T-cell (primary cell): ENCODE measurements at places on chromosomes 5 and 9. TPM values are rescaled to one million over a fixed set of nuclear protein-coding genes. Genes with fewer than 3 reads are reported as not detected.

DNA sequence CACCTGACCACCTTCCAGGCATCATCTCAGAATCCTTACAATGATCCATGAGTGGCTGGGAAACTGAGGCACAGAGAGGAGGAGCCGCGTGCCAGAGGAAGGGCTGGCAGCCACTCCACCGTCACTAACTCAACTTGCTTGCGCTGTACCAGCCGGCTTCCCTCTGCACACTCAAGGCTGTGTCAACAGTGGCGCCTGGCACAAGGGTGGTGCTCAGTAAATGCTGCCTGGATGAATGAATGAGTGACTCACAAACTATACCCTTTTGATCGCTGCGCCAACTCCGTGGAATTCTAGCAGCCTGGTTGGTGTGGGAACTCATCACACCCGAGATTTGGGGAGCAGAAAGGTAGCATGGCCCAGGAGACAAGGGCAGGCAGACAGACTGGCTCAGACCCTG lies 21.9 kb downstream of the PRRX2 start:
- DNase-seq, result no peak

Gene NTNG2
- 4.8 TPM for total RNA-seq

DNA sequence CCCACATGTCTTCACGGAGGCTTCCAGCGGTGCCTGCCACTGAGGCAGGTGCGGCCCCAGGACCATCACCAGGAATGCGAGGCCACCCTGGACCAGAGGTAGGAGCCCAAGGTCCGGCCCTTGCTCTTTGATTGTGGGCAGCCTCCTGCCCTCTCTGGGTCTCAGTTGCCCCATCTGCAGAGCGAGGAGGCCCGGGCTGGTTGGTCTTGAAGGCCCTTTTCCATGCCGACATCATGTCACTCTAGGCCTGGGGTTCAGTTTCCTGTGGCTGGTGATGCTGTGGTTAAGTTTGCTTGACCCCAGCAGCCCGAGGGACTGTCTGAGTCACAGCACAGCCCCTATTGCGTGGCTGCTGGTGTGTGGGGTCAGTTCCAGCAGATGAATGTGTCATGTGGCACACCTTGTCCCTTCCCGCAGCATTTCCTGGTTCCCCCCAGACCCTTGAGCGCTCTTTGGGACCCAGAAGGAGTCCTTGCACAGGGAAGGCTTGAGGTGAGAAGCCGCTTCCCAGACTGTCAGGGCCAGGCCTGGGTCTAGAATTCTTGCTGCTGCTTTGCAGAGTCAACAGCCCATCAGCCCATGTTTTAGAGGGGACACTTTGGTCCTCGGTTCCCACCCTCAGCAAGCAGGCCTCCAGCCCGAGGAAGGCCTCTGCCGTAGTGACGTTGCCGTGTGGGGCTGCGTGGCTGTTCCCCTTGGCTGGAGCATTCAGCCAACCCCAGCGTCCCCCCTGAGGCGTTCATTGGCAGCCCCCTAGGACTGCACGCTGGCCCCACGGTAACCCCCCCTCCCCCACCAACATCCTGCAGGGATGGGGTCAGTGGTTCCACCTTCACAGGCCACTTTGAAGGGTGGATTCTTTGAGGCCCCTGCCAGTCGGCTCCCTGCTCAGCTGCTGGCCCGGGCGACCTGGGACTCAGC lies 31.0 kb upstream of the HMCN2 start:
- no peak for DNase-seq

Gene PRRC1
- total RNA-seq, result 47.7 TPM

GRCh38 chr9:77832639-77833038 lies 184.5 kb upstream of the GNA14 start:
- no peak for DNase-seq

Gene UNC5A
- not detected for total RNA-seq

Gene SHROOM1
- total RNA-seq, result 0.62 TPM

Gene TLR4
- total RNA-seq, result 0.14 TPM

Gene SLC45A2
- total RNA-seq, result not detected

GRCh38 chr5:115510145-115510645 lies 34.4 kb downstream of the FEM1C start:
- no peak for DNase-seq

- DNase-seq, result no peak
These were observed 281.8 kb upstream of the RFX3 start for GRCh38 chr9:3807601-3808000.

DNA sequence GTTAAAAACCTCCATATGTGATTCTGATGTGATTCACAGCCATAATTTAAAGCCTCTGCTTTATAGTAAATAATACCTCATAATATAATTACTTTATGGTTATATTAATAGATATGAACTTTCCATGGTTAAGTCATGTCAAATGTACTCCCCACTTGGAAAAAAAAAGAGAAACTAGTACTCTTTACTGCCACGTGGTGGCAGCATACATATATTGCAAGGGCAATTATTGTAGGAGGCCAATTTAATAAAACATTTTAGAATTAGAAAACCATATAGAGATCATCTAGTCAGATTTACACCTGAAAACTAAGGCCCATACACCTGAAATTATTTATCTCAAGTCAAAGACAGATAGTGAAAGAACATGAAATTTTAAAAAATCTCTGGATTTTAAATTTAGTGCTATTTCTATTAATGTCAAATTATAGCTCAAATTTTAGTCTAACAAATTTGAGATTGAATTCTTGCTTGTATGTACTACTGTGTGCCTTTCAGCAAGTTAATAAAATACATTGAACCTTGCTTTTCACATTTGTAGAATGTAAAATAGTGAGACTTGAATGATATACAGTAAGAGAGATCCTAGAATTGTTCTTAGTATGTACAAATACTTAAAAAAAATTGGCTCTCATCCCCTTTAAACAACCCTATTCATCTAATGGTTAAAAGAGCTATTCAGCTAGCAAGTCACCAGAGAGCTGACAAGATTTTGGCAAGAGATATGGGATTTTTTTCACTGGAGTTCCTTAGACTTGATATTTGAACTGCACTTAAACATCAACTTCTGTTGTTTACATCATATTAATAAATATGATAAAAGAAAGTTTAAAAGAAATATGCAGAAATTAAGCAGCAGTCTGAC lies 603.8 kb downstream of the TLE4 start:
- DNase-seq, result no peak

DNA sequence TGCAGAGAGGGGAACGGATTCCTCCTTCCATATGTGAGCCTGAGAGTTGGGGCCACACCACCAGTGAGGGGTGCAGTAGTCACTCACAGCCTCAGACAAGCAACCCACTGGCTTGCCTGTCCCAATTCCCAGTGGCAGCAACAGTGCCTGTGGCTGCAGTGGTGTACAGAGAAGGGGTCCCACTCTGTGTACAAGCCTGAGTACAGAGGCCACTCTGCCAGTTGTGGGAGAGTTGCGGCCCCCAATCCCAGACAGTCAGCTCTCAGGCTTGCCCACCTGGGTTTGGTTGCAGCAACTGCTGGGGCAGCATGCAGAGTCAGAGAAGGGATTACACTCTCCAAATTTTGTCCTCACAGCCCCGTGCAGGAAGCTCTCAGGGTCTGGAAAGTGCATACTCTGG lies 133.2 kb upstream of the RFX3 start:
- DNase-seq, result no peak

- no peak for DNase-seq
These were observed 291.8 kb downstream of the CDH10 start for GRCh38 chr5:24353016-24353415.

- DNase-seq, result no peak
These were observed 56.3 kb downstream of the TMEM174 start for GRCh38 chr5:73229271-73229670.

GRCh38 chr5:75028090-75028489 lies 24.3 kb downstream of the GCNT4 start:
- DNase-seq, result no peak

DNA sequence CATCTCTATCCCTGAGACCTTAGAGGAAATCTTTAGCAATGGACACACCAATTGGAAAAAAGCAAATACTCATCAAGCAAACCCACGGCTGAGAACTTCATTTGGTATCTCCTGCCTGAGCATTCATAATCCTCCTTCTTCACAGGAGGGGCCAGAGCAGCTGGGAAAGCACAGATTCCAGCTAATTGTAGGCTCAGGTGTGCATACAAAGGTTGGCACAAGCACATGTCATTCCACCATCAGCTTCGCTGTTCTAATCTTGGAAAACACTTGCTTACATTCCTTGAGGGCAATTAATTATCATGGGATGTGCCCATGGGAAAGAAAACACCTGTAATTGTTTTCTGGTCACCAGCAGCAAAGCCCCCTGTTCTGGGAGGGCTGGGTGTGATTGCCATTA lies 376.6 kb downstream of the SPOCK1 start:
- DNase-seq, result no peak

DNA sequence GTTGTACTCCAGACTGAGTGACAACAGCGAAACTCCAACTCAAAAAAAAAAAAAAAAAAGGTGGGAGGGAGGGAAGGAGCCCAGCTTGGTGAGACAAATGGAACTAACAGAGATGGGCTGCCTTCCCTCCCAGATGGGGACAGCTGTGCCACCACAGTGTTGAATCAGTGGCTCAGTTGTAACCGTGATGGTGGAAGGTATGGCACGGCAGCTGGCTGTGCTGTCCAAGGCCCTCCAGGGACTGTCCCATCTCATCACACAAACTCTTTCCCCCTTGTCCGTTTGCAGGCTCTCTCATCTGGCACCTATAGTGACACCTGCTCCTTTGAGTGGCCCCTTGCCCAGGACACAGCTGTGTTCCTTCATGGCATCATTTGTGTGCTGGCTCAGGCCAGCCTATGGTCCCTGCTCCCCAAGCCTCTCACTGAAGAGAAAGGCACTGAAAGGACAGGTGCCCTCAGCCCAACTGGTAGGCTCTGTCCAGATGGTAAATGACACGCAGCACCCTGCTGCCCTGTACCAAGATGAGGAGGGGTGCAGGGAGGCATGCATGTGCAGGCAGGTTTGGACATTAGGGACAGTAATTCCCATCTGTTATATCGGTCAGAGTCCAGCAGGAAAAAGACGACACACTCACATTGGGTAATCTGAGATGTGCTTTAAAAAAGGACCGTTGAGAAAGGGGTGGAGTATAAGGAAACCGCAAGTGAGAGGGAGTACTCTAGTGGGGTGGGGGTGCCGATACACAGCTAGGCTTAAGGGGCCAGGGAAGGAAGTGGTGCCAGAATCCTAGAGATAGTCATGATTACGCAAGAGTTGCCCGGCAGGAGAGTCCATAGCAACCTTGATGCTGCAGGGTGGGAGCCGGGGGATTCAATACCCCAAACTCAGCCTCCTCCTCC lies 4.3 kb downstream of the SMIM33 start:
- DNase-seq, result no peak

GRCh38 chr5:9046756-9047481 lies 499.0 kb downstream of the SEMA5A start:
- DNase-seq, result no peak

GRCh38 chr9:113633782-113634595 lies 170.5 kb downstream of the RGS3 start:
- no peak for DNase-seq

DNA sequence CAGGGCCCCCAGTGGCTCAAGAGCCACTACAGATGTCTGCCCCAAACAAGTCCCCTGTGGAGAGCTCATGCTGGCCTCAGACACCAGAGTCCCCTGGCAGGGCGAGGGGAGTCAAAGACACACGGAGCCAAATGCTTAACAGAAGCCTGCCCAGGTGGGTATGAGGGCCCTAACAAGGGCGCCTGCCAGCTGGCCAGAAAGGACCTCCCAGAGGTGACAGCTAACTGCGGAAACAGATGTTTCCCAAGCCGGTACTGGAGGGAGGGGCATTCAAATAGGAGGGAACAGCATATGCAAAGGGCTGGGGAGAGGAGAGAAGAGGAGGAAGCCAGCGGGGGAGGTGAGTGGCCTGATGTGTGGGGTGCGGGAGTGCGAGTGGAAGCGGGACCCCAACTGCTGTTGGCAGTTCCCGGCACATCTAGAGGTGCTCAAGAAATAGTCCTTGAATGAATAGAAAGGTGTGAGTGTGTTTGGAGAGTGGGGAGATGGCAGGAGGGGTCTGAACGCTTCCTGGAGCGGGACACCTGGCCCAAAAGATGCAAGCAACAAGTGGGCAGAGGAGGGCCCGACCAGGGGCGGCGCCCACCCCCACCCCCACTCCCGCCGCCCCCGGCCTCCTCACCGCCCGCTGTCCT lies 824 bp downstream of the MXD3 start:
- DNase-seq, result no peak

DNA sequence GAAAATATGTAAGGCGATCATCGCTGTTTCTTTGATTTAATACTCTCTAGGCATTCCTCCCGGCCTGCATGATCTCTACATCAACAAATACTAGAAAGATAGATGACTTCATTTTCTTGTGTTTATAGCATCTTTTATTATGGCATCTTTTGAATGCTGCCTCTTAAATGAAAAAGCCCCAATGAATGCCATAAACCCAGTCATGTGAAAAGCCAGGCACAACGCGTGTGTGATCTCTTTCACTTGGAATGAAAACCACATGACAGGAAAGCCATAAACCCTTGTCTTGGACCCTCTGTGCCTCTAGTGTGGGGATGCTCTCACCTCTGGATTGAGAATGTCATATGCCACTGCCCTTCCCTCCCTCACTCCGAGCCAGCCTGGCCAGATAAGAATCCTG lies 476.2 kb downstream of the SEMA5A start:
- DNase-seq, result no peak

Gene F12
- total RNA-seq, result 0.44 TPM

DNA sequence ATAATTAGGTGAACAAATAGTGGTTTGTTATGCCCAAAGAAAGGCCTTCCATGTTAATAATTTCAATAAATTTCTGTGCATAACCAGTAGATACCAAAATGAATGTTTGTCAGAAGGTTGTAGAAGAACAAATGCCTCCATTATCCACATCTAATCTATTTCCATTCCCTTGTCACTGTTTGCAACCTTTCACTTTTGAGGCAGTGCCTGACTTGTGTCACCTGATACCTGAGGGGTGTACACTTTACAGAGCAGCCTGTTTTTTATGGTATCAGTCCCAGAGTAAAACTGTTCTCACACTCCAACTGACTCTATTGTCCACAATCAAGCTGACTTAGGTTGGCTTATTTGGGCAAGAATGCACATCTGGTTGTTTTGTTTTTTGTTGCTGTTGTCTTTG lies 40.1 kb downstream of the FREM1 start:
- DNase-seq, result no peak

Gene PCDHB5
- 0.30 TPM for total RNA-seq

DNA sequence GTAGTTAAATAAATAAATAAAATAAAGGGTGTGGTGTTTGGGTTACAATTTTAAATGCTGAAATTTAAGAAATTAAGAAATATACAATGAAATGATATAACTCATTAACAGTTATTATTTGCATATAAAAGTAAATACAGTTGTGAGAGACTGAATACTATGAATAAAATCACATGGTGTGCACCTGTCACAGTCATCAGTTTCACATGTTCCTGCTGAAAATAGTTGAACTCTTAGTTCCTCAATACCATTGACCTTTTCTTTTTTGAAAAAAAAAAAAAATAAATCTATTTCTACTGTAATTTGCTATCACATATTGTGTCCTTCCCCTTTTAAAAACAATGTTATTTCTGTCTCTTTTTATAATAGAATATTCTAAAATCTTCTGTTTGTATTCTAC lies 130.9 kb upstream of the CHD1 start:
- no peak for DNase-seq
